ENCODE measurements at places on chromosomes 16 and 17. TPM values are rescaled to one million over a fixed set of nuclear protein-coding genes. Genes with fewer than 3 reads are reported as not detected.
A peak's percentile ranks its signal among the peaks of the same experiment; 100 is the strongest.

OR4D1 gene
- not detected for total RNA-seq

GRCh38 chr16:64417711-64418227, 704.1 kb downstream of the CDH11 start:
- H3K27me3 ChIP-seq = no peaks in the 10 kb centered on the region
- H3K4me3 ChIP-seq = no peak overlapping the region
- peaks cover 4% of the 10 kb centered on the region for H3K4me1 ChIP-seq
- DNase-seq = no peak

DNA sequence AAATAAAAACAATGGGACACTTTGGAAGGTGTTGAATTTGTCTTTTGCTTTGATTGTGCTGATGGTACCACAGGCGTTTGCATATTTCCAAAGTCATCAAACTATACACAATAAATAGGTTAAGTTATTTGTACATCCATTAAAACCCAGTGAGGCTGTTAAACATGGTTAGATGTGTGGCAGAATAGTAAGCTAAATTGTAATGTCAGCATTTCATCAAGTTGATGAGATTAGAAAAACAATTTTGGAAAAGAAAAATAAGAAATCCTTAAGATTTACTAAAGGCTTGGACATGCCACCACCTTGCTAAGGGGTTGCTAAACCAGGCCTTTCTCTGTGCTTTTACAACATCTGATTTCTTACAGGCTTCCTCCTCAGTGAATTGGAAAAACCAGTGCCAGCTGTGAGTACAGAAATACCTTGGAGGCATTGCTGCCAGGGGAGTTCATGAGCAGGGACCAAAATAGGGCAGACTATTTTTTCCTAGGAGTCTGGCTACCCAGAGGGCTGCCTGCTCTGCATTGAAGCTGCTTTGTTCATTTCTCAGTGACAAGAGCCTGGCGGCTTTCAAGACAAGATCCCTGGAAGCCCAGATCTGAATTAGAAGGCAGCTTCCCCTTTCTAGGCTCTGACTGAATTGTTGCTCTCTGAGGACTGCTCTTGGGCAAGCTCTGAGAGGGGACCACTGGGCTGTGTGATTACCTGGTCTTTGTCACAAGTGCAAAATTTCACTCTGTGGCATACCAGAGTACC, 43.4 kb upstream of the CA10 start:
- no peaks in the 10 kb centered on the region for H3K36me3 ChIP-seq
- no peak overlapping the region for H3K4me3 ChIP-seq
- no peak for DNase-seq

DNA sequence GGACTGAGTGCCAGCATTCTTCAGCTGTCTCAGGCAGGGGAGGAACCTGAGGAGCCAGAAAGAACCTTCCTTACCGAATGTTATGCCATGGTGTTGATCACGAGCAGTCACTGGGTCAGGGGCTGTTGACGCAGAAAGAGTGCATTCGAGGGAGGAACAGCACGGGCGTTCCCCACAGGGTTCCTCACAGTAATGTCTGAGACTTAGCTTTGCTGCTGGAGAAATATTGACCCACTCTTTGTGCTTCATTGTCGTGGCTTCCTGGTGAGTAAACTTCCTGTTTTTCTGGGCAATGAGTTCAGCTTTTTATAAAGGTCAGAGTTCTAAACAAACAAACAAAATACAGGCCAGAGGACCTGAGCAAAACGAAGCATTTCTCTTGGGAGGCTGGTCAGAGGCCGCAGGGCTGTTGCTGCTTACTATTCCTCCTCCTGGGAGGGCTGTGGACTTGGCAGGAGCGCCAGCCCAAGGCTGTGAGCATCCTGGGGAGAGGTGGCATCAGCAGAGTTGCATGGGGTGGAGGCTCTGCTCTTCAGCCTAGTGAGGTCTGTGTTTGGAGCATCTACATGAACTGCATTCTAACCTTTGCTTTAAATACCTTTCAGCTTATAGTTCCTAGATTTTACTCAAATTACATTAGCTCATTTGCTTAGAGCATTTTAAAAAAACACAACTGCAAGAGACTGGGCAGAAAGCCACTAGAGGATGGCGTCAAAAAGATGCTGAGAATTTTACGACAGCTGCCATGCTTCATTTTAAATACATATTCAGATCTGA, 143.1 kb upstream of the CACNG5 start:
- H3K36me3 ChIP-seq = peaks cover 12% of the 10 kb centered on the region
- peaks cover 25% of the 10 kb centered on the region for H3K4me1 ChIP-seq
- H3K27me3 ChIP-seq = no peaks in the 10 kb centered on the region
- DNase-seq = no peak
- no peak overlapping the region for H3K4me3 ChIP-seq

GRCh38 chr17:46785696-46786095, 32.8 kb downstream of the WNT3 start:
- H3K4me1 ChIP-seq = peaks cover 19% of the 10 kb centered on the region
- H3K27me3 ChIP-seq = no peaks in the 10 kb centered on the region
- H3K36me3 ChIP-seq = peaks cover 5% of the 10 kb centered on the region
- no peak overlapping the region for H3K4me3 ChIP-seq
- no peak for DNase-seq
- peak overlapping the region; percentile 81 for H3K27ac ChIP-seq

B4GALNT2 gene
- 0.60 TPM for total RNA-seq

- peaks cover 31% of the 10 kb centered on the region for H3K36me3 ChIP-seq
- H3K4me3 ChIP-seq = no peak overlapping the region
- H3K4me1 ChIP-seq = no peaks in the 10 kb centered on the region
- DNase-seq = no peak
- no peaks in the 10 kb centered on the region for H3K27me3 ChIP-seq
Observed at GRCh38 chr17:4177806-4178205, 34.8 kb downstream of the CYB5D2 start.

DNA sequence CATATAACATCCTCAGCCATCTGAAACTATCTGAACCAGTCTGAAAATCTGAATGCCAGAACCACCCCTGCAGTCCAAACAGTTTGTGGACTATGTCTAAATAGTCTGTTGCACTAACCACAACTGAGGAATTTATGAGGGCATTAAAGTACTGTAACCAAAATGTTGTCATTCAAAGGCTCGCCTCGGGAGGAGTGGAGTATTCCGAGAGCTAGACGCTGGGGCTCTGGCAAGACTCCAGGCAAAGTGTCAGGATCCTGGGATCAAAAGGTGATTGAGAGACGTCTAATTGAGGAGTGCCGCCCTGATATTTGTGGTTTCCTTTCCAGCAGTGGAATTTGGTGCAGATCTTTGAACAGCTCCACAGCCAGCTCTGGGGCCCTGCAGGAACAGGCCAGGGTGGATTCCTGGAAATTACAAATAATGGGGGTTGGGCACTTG, 142.9 kb upstream of the MYOCD start:
- no peaks in the 10 kb centered on the region for H3K36me3 ChIP-seq
- H3K4me3 ChIP-seq = no peak overlapping the region
- no peak for DNase-seq
- peaks cover 10% of the 10 kb centered on the region for H3K4me1 ChIP-seq
- H3K27me3 ChIP-seq = peaks cover 3% of the 10 kb centered on the region
- no peak overlapping the region for H3K27ac ChIP-seq

DNA sequence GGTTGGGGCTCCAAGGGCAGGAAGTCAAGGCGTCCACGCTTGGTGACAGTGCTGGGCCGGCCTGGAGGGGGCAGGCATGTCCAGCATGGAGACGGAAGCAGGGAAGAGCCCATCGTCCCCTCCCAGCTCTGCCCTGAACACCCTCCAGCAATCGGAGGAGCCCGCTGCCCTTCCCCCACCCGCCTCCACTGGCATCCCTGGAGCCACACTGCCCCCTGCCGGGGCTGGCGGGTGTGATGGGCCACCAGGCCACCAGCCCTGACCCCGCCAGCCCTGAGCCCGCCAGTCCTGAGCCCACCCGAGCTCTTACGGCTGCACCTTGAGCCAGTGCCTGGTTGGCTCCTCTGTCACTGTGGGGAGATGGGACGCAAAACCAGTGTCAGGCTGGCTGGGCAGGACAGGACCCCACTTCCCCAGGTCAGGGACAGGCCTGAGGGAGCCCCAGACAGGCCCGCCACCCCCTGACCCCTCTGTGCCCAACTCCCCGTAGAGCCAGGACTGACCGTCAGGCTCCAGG, 4.1 kb upstream of the CDH15 start:
- peaks cover 13% of the 10 kb centered on the region for H3K4me1 ChIP-seq
- no peak overlapping the region for H3K27ac ChIP-seq
- DNase-seq = peak; percentile 94
- peaks cover 8% of the 10 kb centered on the region for H3K27me3 ChIP-seq

- no peak overlapping the region for H3K27ac ChIP-seq
- H3K4me1 ChIP-seq = peaks cover 18% of the 10 kb centered on the region
- H3K4me3 ChIP-seq = no peak overlapping the region
- DNase-seq = no peak
- H3K27me3 ChIP-seq = peaks cover 5% of the 10 kb centered on the region
Observed at GRCh38 chr16:65600629-65601028, 478.8 kb upstream of the CDH11 start.

DNA sequence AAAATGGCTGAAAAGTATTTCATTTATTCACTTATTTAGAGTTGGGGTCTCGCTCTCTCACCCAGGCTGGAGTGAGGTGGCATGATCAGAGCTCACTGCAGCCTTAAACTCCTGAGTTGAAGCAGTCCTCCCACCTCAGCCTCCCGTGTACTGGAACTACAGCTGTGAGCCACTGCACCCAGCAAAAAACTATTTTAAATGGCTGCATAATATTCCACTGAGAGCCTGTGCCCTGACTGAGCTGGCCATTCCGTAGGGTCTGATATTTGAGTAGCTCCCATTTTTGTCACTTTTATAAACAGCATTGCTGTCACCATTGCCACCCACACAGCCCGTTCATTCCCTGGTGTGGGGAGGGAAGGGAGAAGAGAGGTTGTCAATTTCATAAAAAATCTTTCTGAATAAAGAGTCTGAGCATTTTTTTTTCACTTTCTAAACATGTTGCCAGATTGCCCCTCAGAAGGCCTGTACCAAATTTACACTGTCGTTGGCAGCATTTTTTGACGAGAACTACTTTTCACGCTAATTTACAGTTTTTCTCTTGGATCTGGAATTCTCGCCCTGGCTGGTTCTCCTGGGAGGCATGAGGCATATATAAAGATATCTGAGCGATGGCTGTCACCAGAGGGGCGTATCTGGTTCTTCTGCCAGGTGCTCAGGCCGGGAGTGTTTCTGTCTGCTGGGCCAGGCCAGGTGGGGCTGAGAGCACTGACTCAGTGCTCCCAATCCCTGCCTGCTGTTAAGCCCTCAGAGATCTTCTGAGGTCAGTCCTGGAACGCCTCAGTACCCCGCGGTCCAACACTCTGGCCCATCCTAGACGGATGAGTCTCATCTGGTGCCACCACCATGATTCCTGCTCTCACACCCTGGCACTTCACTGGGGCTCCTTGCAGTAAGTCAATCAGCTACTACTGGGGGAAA, 7.2 kb upstream of the KIFC3 start:
- no peaks in the 10 kb centered on the region for H3K36me3 ChIP-seq
- no peak for DNase-seq
- no peak overlapping the region for H3K4me3 ChIP-seq
- H3K27me3 ChIP-seq = peaks cover 4% of the 10 kb centered on the region

GRCh38 chr16:52068447-52069074, 478.4 kb downstream of the TOX3 start:
- no peaks in the 10 kb centered on the region for H3K36me3 ChIP-seq
- H3K4me1 ChIP-seq = no peaks in the 10 kb centered on the region
- DNase-seq = no peak
- H3K27ac ChIP-seq = peak overlapping the region; percentile 14
- H3K27me3 ChIP-seq = peaks cover 10% of the 10 kb centered on the region

DNA sequence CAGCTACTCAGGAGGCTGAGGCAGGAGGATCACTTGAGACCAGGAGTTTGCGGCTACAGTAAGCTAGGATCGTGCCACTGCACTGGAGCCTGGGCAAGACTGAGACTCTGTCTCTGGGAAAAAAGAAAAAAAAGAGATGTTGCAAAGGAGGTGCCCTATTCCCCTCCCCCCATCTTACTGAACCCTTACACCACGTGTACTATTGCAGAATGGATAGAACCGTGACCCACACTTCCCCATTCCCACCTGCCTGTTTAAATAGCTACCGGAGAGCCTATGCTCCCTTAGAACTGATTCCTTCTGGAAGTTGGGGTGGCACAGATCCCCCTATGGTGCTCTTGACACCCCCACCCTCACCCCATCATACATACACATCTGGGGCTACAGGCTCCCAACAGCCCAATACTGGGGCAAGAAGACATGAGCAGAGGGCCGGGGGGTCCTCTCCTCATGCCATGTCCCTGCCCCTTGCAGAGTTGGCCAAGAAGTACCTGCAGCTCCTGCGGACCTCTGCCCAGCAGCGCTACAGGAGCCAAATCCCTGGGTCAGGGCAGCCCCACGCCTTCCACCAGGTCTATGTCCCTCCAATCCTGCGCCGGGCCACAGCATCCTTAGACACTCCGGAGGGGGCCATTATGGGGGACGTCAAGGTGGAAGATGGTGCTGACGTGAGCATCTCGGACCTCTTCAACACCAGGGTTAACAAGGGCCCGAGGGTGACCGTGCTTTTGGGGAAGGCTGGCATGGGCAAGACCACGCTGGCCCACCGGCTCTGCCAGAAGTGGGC, 35.7 kb downstream of the NLRC5 start:
- DNase-seq = no peak
- H3K27me3 ChIP-seq = peaks cover 18% of the 10 kb centered on the region
- no peak overlapping the region for H3K4me3 ChIP-seq

- no peak overlapping the region for H3K27ac ChIP-seq
- no peaks in the 10 kb centered on the region for H3K36me3 ChIP-seq
- no peak for DNase-seq
- no peaks in the 10 kb centered on the region for H3K4me1 ChIP-seq
Observed at GRCh38 chr17:52079496-52079895, 79.0 kb downstream of the CA10 start.

PTX4 gene
- total RNA-seq = not detected

PRDM7 gene
- total RNA-seq = not detected

DNA sequence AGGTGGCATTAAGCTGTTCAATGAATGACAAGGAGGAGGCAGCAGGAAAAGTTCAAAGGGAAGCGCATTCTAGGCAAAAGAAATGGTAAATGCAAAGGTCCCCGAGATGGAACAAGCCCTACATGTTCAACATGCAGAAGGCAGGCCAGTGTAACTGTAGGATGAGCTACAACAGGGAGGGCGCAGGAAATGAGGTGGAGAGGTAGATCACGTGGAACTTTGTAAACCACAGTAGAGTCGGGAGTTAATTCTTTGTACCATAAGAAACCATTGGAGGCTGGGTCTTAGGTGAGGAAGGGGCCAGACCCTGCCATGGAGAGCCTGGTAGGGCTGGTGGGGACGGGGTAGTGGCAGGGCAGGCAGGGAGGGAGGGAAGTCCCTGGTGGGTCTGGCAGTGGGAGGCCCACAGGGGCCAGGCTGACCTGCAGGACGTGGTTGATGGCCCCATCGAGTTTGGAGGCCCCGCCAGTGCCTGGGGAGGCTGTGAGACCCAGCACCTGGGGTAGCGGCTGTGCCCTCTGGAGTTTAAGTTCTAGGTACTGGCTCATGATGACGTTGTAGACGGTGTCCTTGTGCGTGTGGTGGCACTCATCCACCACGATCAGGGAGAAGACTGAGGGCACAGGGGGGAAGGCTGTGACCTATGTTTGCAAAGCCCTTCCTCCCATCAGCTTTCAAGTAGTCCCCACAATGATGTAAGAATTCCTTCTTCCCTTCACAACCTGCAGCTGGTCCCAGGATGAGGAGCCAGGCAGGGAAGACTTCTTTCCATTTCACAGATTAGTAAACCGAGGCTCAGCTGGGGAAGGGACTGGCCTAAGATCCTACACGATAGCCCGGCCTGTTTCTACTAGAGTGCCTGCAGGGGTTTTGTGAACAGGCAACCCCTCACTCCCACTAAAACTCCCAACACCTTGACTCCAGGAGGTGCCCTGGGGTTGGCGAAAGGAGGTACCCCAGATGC, 1.9 kb downstream of the DHX58 start:
- H3K27me3 ChIP-seq = peaks cover 7% of the 10 kb centered on the region
- no peaks in the 10 kb centered on the region for H3K4me1 ChIP-seq
- no peaks in the 10 kb centered on the region for H3K36me3 ChIP-seq
- H3K4me3 ChIP-seq = no peak overlapping the region
